NCI-H510A (cell line): ENCODE measurements at places on chromosomes 1 and 21.

- no peak for DNase-seq
Observed at GRCh38 chr21:23607782-23608431, 1999.4 kb downstream of the MRPL39 start.

DNA sequence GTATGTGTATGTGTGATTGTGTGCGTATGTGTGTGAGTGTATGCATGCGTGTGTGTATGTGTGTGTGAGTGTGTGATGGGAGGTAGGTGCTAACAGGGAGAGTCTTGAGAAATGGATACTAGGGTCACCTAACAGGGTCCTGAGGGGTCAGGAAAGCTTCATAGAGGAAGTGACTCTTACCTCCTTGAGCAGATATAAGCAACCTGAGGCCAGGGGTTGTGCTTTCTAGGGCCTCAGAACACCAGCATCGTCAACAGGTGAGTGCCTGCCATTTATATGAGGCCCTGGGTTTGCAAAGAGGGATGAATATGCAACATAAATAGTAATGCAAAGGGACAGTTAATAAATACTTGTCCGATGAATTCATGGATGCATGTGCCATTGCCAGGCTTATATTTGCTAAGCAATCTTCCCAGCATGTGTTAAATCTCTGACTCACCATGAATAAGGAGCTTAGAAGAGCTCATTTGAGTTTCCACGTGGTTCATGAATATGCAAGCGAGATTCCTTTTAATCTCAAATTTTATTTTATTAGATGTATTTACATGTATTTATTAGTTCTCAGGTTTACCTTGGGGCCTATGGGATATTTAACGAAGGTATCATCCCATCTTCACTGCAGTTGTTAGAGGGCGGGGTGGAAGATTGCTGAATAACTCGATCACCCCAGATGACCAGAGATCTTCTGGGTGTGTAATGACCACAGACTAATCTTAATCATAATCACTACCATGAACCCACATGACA is 438.3 kb downstream of the CAMTA1 start:
- no peak for DNase-seq

DNA sequence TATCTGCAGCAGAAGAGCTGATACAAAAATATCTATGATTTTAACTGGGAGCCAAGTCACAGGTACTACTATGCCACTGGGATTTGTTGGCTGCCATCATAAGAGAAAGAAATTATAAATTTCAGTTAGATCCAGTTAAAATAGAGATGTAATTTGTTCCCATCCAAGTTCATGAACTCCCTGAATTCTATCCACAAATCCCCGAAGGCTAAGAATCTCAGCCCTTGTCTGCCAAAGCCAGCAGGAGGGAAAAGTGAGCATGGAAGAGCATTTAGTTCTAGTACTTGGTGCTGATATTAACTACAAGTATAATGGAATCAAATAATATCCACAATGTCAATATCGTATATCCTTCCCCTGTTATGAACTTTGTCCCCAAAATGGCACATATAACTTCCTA is 801.1 kb upstream of the CXADR start:
- DNase-seq, result no peak

DNA sequence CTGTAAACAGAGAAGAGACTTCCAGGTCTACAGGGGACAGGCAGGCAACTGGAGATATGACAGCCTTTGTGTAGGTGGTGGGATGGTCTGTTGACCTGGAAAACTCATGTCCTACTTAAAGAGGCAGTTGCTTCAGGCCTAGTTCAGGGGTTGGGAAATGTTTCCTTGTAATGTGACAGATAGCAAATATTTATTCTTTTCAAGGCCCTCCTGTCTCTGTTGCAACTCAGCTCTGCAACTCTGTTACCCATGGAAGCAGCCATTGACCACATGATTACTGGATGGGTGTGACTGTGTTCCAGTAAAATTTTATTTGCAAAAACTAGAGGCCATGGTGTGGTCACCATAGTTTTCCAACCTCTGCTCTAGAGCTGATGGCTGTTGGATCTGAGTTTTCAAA is 341.9 kb downstream of the PTBP2 start:
- DNase-seq, result no peak

GRCh38 chr1:5798151-5798730 is 194.0 kb downstream of the NPHP4 start:
- DNase-seq, result no peak

- no peak for DNase-seq
Observed at GRCh38 chr1:53473463-53473862, 14.3 kb downstream of the DMRTB1 start.

- DNase-seq, result no peak
Observed at GRCh38 chr1:107244709-107245500, 104.1 kb downstream of the NTNG1 start.

- no peak for DNase-seq
Observed at GRCh38 chr1:178768423-178768822, 43.4 kb downstream of the RALGPS2 start.

GRCh38 chr1:148290881-148291280 is 138.8 kb upstream of the NBPF11 start:
- DNase-seq, result no peak

GRCh38 chr21:17482928-17483327 is 29.9 kb upstream of the CXADR start:
- no peak for DNase-seq

- DNase-seq, result peak; percentile 61
Observed at GRCh38 chr21:42234464-42235241, 15.7 kb downstream of the ABCG1 start.

- no peak for DNase-seq
Observed at GRCh38 chr1:156359973-156360372, 9.0 kb upstream of the RHBG start.

GRCh38 chr21:45293726-45294401 is 6.2 kb upstream of the POFUT2 start:
- no peak for DNase-seq

DNA sequence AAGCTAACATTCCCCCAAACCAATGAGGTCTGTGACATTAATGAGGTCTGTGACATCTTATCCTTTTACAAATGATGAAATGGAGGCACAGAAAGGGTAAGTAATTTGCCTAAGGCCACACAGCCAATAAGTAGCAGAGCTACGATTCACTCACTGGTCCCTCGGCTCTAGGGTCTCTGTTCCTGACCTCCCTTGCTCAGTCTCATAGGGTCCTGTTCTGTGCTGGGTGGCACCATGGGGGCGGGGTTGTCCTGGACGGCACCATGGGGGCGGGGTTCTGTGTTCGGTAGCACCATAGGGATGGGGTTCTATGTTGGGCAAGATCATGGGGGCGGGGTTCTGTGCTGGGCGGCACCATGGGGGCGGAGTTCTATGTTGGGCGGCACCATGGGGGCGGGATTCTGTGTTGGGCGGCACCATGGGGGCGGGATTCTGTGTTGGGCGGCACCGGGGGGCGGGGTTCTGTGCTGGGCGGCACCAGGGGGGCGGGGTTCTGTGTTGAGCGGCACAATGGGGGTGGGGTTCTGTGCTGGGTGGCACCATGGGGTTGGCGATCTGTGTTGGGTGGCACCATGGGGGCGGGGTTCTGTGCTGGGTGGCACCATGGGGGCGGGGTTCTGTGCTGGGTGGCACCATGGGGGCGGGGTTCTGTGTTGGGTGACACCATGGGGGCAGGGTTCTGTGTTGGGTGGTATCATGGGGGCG is 55.6 kb downstream of the CLSTN1 start:
- no peak for DNase-seq

GRCh38 chr1:43586136-43586731 is 55.6 kb downstream of the PTPRF start:
- DNase-seq, result peak; percentile 96

- DNase-seq, result no peak
Observed at GRCh38 chr1:89460325-89460724, 64.3 kb upstream of the LRRC8B start.

- DNase-seq, result no peak
Observed at GRCh38 chr1:176199707-176200106, 7.4 kb downstream of the COP1 start.

DNA sequence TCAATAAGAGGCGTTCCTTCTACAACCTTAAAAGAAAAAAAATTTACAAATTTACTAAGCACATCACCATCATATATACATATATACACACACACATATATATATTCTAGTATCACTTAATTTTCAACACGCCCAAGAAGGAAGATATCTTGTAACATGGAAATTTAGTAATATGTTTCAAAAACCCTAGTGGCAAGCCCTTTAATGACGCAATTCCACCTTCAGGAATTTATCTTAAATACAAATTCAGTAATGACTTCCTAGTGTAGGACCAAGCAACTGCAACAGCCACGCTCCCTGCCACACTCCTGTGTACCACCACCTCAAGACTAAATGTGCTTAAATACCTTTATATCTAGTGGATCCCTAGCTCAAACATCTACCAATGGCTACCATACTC is 12.5 kb downstream of the LBR start:
- no peak for DNase-seq

DNA sequence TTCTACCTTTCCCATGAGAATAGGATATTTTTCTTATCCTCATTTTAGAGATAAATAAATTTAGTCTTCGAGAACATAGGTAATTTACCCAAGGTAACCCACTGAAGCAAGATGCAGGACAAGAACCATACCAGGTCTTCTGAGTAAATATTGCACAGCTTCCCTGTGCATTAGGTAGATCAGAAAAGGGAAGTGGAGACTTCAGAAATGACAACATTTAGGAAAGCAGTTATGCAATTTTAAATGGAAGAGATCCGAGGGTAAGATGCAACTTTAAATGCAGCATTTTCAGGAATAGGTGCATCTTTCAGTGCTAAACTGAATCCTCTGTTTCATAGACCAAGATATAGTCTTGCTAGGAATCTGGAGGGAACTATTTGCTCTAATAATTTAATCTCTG is 206.4 kb upstream of the SGIP1 start:
- DNase-seq, result no peak

DNA sequence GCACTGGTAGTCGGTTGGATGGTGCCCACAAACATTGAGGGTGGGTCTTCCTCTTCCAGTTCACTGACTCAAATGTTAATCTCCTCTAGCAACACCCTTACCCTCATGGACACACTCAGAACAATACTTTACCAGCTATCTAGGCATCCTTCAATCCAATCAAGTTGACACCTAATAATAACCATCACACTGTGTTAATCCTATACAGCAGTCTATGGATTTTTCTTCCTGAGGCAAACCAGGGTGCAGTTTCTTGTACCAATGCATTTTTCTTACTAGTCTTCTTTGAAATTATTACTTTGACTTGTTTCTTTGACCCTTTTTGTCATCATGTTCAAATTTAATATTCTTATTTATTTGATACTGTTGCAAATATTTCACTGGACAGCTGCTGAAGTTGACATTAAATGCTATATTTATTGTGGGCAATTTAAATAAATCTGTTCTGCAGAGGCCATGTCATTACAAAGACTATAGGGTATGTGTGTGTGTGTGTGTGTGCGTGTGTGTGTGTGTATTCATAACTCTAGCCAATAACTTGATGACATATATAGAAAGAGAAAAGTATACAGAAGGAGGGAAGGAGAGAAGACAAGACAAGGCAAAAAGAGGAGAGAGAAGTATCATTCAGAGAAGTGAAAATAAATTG is 884.8 kb upstream of the NEGR1 start:
- DNase-seq, result no peak

DNA sequence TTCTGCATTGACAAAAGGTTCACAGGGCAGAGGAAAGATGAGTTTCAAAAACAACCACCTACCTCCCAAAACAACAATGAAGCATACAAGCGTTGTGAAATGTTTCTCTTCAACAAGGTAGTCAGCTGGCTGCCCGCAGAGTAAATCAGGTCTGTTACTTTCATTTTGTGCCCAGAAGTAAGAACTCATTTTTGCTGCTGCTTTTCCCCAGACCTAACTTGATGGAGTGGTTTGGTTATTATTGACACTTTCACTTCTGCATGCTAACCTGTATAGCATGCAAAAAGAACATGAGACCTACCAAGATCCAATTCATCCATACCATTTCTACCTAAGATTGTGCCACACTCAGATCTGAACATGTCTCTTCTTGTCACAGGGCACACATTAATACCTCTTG is 1.3 kb downstream of the SLC9C2 start:
- DNase-seq, result no peak

- DNase-seq, result no peak
Observed at GRCh38 chr1:110346690-110347089, 7.5 kb downstream of the RBM15 start.

DNA sequence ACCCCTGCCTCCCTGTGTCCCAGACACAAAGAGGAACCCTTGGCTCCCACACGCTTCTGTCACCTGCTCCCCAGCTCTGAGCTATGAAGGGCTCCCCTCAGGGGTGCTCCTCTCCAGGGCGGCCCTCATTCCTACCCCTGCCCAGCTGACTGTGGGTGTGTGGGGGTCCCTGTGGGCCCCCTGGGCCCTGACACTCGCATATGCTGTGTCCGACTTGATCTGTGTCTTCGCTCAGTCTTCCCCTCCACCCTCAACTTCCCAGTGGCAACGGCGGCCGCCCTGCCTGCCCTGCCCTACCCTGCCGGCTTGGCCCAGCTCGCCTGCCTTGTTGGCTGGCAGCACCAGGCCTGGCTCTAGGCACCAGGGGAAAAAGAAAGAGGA is 1.2 kb downstream of the KCNQ4 start:
- no peak for DNase-seq

- no peak for DNase-seq
Observed at GRCh38 chr1:117372863-117373412, 5.7 kb downstream of the MAN1A2 start.

DNA sequence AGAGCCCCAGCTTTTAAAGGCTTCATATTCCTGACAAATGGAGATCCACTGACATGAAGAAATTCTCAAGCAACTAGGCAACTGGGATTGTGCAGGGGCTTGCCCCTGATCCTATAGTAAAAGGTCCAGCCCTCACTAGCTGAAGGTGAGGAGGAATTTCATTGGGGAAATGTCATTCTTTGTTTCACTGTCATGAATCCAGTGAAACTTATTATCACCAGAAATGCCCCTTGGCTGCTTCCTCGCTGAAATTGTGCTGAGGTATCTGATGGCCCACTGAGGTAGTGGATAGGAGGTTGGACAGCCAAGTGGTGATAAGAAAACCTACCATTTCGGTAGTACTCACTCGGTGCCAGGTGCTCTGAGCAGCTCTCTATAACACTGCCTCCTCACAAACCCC is 36.2 kb downstream of the CCN1 start:
- DNase-seq, result no peak

DNA sequence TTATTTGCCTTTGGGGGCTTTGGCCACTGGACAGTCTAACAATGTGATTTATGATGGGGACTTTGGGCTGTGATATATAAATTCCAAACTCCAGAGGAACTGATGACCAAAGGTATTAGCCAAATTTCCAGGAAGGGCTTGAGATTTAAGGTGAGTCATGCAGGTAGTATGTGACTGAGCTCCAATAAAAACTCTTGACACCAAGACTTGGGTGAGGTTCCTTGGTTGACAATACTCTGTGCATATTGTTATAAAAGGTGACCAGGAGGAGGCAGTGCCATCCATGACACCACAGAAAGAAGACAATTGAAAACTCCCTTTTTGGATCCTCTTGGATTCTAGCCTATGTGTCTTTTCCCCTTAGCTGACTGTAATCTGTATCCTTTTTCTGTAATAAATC is 392.7 kb upstream of the LRRC7 start:
- no peak for DNase-seq
